T-helper 9 cell (primary cell): ENCODE measurements at places on chromosomes 2 and 18.

- no peak for DNase-seq
These were observed 218.8 kb upstream of the APCDD1 start for GRCh38 chr18:10235661-10235952.

DNA sequence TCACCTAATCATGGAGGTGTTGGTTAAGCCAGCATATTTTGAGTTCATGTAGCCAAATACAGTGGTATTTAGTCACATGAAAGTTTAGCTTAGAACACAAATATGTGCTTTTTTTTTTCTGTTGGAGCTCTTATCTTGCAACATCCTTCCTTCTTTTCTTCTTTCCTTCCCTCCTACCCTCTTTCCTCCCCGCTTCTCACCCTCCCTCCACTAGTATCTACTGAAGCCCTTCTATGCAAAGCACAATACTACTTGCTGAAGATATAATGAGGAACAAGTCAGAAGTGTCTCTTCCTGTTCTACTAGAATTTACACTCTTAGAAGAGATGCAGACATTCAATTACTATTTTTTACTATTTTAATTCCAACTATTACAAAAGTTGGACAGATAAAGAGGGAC lies 105.0 kb upstream of the ITGA4 start:
- DNase-seq = no peak

DNA sequence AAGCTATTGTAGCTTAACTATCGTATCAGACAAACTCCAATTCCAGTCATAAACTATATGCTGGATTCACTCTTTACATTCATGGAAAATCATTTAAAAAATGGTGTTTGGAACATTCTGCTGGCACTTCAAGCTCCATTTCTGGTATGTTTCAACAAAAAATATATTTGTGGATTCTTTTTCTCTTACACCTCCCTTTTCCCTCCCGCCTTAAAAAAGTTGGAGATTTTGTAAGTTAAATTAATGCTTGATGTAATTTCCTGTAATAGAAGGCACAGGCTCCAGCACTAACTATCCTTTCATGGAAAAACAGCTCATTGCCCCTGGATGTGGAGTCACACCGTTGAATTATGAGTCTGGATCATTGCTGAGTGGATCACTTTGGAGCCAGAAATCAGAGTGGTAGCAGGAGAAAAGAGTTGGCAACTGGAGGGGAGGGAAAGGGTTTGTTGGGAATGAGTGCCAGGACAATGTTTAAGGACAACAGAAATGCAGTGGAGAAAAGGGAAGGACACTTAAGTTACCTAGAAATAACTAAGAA lies 102.8 kb downstream of the ICOS start:
- DNase-seq = no peak

DNA sequence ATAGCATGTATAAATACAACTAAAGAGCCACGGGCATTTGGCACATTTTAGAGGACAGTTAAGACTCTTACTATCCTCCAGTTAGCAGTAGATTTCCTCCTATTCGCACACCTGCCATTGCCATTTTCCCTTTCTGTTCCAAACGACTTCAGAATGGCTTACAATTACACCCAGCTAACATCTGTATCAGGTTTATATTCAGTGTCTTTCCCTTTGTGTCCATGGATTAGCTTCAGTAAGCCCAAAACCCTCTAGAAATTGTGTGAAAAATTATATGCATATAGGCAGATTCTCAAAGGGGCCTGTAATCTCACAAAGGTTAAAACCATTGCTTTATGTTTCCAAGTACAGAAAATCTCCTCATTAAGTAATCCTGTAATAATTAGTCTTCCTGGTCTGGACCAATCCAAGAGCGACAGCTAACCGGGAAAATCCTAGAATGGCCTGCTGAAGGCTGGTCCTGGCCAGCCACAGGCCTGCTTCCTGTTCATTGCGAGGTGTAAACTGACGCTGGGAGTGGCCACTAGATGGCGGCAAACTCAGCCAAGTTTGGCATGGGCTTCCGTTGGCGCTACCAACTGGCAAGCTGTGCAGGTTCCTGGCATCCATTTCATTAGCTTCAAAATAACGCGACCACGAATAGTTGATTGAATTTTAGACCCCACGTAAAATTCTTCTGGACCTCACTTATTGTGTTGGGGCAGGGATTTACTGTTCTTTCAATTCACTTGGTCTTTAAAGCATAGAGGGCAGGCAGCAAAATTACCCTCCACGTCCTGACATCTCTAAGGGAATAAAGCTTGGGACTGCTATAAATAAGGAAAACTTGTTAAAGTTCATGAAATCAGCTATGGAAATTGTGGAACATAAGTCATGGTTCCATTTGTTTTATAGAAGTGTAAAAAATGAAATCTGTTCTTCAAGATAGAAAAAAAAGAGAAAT lies 17.1 kb downstream of the ARHGAP25 start:
- peak; percentile 94 for DNase-seq

- DNase-seq = no peak
These were observed 28.3 kb upstream of the EPG5 start for GRCh38 chr18:45995461-45995860.

GRCh38 chr2:223494496-223494895 lies 107.7 kb downstream of the SCG2 start:
- DNase-seq = no peak

- DNase-seq = no peak
These were observed 42.5 kb downstream of the ZEB2 start for GRCh38 chr2:144477281-144477956.

GRCh38 chr2:108417254-108417653 lies 31.8 kb upstream of the GCC2 start:
- no peak for DNase-seq

- DNase-seq = no peak
These were observed 199.1 kb upstream of the CELF4 start for GRCh38 chr18:37764541-37765288.

DNA sequence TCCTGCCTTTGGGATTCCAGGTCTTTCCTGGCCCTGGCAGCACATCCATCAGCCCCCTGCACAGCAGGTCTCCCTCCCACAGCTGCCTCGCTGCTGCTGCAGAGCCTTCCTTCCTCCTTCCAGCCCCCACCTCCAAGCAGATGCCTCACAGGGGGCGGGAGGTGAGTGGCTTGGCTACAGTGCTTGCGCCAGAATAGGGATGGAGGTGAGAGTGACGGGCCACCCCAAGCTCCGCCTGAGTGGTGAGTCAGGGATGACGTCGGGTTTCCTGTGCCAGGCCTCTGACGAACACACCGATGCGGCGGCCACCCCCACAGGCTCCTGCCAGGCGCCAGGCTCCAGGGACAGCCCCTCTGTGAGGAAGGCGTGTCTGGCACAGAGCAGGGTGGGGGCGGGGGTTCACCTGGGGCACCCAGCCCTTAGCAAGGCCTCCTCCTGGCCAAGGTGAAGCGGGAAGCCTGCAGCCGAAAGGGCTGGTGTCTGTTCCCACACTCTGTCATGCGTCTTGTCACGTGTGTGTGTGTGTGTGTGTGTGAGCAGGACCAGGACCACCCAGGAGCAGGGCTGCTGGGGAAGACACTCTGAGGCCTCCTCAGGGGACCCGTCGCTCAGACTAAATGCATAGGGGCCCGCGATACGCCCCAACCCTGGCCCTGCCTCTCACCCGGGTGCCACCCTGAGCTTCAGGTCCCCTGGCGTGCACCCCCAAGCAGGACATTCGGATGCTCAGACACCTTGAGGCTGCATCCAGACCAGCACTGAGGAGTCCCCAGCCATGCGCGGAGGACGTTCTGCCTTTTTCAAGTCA lies 3.4 kb upstream of the DUSP2 start:
- DNase-seq = peak; percentile 95

- DNase-seq = no peak
These were observed 244.8 kb upstream of the NCKAP5 start for GRCh38 chr2:133812826-133813617.

DNA sequence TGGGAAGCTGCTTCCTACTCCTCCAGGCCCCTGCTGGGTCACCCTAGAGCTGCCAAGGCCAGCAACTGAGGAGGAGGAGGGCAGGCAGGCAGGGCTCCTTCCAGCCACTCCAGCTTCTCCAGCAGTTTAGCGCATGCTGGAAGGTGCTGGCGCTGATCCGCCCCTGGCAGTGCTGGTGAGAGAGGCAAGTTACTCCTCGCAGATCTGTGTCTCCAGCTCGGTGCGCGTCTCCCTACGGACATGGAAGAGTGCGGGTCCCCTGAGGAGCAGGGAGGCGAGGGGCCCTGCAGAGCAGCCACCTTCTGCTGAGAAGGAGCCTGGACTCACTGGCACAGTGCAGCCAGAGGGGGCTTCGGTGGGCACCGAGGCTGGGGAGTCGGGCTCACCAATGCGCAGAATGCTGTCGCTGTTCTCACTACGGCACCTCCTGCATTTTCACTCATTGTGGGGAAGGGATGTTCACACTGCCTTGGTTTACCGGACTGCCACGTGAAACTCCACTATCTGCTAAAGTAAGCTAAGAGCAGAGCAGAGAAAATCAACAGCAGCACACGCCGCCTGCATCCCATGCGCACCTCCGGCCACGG lies 206.0 kb downstream of the HDAC4 start:
- DNase-seq = no peak

GRCh38 chr2:27737676-27738348 lies 33.7 kb upstream of the MRPL33 start:
- no peak for DNase-seq

DNA sequence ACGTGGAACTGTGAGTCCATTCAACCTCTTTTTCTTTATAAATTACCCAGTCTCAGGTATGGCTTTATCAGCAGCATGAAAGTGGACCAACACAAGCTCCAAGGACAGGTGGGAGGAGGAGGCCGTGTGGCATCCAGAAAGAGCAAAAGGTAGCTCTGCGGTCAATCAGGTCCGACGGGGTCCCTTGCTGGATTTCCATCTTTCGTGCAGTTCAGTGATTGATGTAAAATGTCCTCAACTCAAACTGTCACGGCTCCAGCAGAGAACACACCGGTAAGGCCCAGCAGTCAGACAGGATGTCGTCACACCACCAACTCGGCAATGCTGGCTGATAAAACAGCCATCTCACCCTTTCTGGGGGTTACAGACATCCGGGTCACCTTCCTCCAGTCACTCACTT lies 123.3 kb downstream of the PXDN start:
- DNase-seq = no peak

GRCh38 chr2:159715451-159715850 lies 3.1 kb downstream of the MARCHF7 start:
- no peak for DNase-seq

GRCh38 chr2:119201815-119202214 lies 21.8 kb upstream of the STEAP3 start:
- DNase-seq = no peak
